Endothelial cell of coronary artery (primary cell): ENCODE measurements at places on chromosomes 3 and 15. TPM values are rescaled to one million over a fixed set of nuclear protein-coding genes. Genes with fewer than 3 reads are reported as not detected.

CHMP2B gene
- total RNA-seq, result 13.8 and 15.8 TPM in 2 replicates

HRH1 gene
- 11.7 and 24.4 TPM in 2 replicates for total RNA-seq

GOLGA8G gene
- total RNA-seq, result not detected in 2 replicates

CNTN3 gene
- 0.09 and 0.38 TPM in 2 replicates for total RNA-seq

FILIP1L gene
- 20.0 and 47.9 TPM in 2 replicates for total RNA-seq

MAGEF1 gene
- total RNA-seq, result 7.6 and 7.8 TPM in 2 replicates

SLC9C1 gene
- total RNA-seq, result 0.09 and 0.19 TPM in 2 replicates
